Osteoblast (primary cell): ENCODE measurements at places on chromosomes 11 and 22. TPM values are rescaled to one million over a fixed set of nuclear protein-coding genes. Genes with fewer than 3 reads are reported as not detected.

DNA sequence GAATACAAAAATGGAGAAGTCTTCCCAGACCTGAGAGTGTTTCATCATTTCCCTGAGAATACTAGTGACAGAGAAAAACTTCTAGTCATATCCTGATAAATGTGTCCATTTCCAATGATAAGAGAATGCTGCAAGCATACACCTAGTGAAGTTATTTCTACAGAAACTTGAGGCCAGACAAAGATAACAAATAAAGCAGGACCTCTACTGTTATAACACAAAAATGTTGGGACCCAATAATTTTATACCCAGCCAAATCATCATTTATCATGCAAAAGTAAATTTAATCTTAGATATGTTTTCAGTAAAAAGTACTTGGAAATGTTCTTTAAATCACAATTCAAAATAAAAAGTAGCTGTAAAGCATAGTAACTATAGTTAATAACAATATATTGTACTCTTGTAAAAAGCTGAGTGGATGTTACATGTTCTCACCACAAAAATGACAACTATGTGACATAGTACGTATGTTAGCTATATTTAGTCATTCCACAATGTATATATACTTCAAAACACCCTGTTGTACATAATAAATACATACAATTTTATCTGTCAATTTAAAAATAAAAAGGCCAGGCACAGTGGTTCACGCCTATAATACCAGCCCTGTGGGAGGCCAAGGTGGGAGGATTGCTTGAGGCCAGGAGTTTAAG is 12.6 kb downstream of the RRAS2 start:
- H3K4me1 ChIP-seq: peaks cover 4% of the 10 kb centered on the region
- no peak for DNase-seq
- no peak overlapping the region for H3K4me3 ChIP-seq
- no peaks in the 10 kb centered on the region for H3K27me3 ChIP-seq
- no peak overlapping the region for H3K27ac ChIP-seq

- DNase-seq: no peak
- no peaks in the 10 kb centered on the region for H3K27me3 ChIP-seq
- H3K4me1 ChIP-seq: no peaks in the 10 kb centered on the region
- H3K27ac ChIP-seq: no peak overlapping the region
These were observed 359.5 kb downstream of the INSC start for GRCh38 chr11:15473954-15474837.

DNA sequence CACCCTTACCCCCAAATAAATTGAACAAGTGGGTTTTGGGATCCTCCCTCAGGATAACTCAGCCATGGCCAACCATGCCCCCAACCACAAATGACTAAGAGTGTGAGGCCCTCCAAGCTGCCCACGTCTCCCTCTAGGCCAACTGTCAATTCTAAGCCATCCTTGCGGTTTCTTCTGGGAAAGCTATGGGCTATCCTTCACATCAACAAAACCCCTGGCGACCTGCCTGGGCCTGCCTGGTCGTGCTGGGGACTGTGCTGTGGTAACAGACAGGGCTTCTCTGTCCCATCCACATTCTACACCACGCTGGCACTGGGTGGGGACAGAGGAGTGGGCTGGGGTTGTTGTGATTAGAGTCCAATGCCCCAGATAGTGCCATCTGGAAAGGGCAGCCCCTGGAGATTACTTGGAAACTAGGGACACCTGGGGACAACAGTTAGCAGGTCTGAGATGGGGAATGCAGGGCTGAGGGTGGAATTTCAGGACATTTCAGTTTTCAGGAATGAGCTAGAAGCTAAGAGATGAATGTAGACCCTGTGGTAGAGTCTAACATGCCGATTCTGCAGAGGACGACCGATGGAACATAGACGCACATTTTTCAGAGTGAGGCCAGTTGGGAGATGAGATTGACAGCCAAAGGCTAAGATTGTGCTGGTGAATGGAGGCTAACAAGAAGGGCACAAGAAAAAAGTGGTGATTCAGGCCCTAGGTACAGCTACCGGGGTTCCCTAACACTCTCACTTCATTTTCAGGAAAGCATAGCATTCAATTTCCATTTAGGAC is 131.9 kb downstream of the RASSF10 start:
- peak; percentile 50 for DNase-seq
- H3K27ac ChIP-seq: peak overlapping the region; percentile 62
- no peaks in the 10 kb centered on the region for H3K27me3 ChIP-seq

GRCh38 chr22:37912171-37912570 is 6.1 kb downstream of the MICALL1 start:
- no peaks in the 10 kb centered on the region for H3K27me3 ChIP-seq
- peak; percentile 39 for DNase-seq
- H3K4me3 ChIP-seq: no peak overlapping the region
- H3K36me3 ChIP-seq: peaks cover 26% of the 10 kb centered on the region

DNA sequence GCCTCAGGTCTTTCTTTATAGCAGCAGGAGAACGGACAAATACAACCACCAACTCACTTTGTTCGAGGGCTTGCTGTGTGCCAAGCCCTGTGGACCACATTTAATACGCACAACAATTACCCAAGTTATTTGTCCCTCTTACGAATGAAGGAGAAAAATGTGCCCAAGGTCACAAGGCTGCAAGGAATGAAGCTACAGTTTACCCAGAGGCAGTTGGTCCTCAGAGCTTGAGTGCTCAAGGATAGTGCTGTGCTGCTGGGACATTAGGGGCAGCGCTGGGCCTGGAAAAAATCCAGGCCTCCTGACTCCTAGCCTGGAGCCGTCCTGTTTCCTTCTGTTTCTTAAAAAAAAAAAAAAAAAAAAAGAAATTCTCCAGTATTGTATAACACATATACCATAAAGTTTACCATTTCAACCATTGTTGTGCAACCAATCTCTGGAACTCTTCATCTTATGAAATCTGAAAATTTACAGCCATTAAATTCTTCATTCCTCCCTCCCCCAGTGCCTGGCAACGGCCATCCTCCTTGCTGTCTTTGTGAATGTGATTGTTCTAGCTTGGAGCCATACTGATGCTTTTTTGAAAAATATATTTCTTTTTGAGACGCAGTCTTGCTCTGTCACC is 1.0 kb upstream of the C11orf86 start:
- no peak overlapping the region for H3K4me3 ChIP-seq
- DNase-seq: no peak
- no peaks in the 10 kb centered on the region for H3K36me3 ChIP-seq
- H3K27ac ChIP-seq: no peak overlapping the region
- H3K27me3 ChIP-seq: no peaks in the 10 kb centered on the region

DNA sequence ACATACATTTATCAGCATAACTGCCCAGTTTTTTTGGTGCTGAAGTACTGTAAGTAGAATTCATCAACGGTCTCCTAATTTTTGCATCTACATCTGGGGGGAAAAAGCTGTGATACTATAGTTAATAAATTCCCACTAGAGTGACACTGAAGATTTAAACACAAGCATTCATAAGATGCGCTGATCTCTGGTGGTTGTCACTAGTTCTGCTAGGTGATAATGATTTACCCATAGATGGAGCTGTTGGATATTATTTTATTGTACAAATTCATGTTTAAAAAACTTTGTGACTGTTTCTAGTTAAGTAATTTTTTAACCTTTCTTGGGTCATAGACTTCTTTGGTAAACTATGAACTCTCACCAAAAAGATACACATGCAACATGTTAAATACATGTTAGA is 106.6 kb downstream of the EMSY start:
- H3K4me1 ChIP-seq: peaks cover 13% of the 10 kb centered on the region
- peak overlapping the region; percentile 50 for H3K27ac ChIP-seq
- peak; percentile 64 for DNase-seq
- H3K27me3 ChIP-seq: no peaks in the 10 kb centered on the region
- no peak overlapping the region for H3K4me3 ChIP-seq
- peaks cover 3% of the 10 kb centered on the region for H3K36me3 ChIP-seq

DNA sequence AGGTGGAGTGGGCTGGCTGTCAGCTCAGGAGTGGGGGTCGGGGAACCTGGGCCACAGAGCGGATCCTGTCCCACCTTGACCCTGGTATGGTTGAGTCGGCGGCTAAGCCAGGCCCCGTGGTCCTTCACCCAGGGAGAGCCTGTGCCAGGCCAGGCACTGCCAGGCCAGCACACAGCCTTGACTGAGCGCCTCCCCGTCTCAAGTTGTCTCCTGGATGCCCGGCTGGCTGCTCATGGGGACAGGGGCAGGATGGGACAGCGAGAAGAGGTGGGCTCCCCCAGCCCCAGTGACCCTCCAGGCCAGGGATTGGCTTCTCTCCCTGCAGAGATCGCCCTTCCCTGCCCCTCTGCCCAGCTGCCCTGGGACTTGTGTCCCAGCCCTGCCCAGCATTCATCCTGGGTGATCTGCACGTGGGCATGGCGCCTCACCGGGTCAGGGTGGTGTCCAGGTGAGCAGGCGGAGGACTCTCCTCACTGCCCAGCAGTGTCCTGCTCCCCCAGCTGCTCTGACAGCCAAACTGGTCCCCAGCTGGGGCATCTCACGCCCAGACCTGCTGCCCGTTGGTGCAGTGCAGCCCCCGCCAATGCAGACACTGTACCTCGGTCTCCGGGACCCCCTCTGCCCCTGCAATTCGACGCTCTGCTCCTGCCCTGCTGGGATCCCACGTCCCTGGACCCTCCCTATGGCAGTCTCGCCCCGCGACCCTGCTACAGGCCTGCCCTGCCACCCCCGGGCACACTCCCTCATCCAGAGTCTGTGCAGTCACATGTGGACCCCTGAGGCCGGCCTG is 28.8 kb upstream of the CCDC188 start:
- DNase-seq: no peak
- no peak overlapping the region for H3K27ac ChIP-seq
- no peak overlapping the region for H3K4me3 ChIP-seq
- H3K36me3 ChIP-seq: no peaks in the 10 kb centered on the region

DNA sequence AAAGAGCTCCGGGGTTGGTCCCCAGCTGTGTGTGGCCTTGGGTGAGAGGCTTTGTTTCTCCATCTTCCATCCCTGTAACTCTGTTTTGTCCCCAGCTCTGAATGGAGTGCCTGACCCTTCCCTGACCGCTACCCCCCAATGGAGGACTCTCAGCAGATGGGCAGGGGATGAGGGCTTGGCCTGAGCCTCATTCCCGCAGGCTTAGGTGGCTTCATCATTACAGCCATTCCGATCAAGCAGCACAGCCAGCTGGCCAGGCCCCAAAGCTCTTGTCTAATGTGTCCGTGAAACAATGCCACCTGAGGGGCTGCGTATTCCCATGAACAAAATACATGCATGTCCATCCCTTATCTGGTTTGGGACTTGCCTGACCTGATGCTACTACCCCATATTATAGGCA is 3.9 kb upstream of the CDC42EP2 start:
- peak; percentile 29 for DNase-seq
- H3K4me1 ChIP-seq: peaks cover 37% of the 10 kb centered on the region
- H3K27ac ChIP-seq: peak overlapping the region; percentile 74
- no peak overlapping the region for H3K4me3 ChIP-seq

DNA sequence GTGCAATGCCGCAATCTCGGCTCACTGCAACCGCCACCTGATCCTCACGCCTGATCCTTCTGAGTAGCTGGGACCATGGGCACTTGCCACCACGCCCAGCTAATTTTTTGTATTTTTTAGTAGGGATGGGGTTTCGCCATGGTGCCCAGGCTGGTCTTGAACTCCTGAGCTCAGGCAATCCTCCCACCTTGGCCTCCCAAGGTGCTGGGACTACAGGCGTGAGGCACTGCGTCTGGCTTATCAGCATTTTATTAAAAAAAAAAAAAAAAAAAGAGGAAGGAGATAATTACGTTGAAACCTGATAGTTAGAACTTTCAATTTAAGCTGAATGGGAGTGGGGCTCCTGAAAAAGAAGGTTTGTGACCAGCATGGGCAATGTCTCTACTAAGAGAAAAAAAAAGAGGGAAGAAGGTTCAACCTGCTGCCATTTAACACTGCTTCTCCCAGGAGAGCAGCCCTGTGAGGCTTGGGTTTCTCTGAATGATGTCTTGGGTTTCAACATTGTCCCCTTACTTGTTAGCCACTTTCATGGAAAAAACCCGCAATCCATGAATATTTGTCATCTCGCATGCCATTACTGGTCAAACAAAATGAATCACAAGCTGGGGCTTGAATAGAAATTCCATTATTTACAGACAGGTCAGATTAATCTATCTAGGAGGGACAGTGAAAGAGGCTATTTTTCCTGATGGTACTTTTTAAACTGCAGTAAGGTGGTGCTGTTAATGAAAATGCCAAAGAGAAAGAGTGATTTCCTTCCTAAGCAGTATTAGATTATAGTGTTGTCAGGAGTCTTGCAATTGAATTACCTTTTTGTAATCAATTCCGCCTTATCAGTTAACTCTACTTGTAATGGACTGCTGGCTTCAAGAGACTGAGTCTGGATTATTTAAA is 72.5 kb downstream of the PACS1 start:
- H3K36me3 ChIP-seq: no peaks in the 10 kb centered on the region
- H3K4me1 ChIP-seq: peaks cover 19% of the 10 kb centered on the region
- peak; percentile 31 for DNase-seq
- no peak overlapping the region for H3K4me3 ChIP-seq
- H3K27ac ChIP-seq: no peak overlapping the region

GRCh38 chr11:10387206-10388083 is 67.6 kb upstream of the AMPD3 start:
- H3K27me3 ChIP-seq: no peaks in the 10 kb centered on the region
- H3K27ac ChIP-seq: peak overlapping the region; percentile 82
- no peak overlapping the region for H3K4me3 ChIP-seq
- no peaks in the 10 kb centered on the region for H3K36me3 ChIP-seq
- no peak for DNase-seq

- no peaks in the 10 kb centered on the region for H3K4me1 ChIP-seq
- no peak overlapping the region for H3K4me3 ChIP-seq
- no peak overlapping the region for H3K27ac ChIP-seq
- no peaks in the 10 kb centered on the region for H3K36me3 ChIP-seq
- no peaks in the 10 kb centered on the region for H3K27me3 ChIP-seq
- DNase-seq: peak; percentile 54
These were observed 826.3 kb downstream of the DLG2 start for GRCh38 chr11:84800755-84801346.

DNA sequence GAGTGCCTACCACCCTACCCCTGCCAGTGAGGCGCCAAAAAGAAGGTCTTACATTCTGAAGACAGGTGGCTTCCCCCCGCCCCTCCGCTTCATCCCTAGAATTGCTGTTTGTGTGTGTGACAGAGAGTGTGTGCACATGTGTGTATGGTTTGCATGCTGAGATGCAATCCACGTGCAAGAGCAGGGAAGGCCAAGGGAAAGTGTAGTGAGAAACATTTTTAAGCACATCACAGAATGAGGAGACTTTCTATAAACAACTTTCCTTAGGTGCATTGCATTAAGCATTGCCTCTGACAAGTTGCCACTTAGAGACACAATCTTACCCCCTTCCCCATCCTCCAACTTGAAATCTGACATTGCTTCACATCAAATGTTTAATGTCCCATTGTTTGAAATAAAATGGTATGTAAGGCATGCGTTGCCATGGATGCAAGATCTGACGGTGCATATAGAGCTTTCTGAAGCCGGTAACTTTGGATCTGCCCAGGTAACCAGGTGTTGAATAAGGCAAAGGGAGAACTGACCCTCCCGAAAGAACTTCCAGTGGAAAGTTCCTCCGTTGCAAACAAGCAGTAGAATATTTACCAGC is 21.4 kb downstream of the FJX1 start:
- H3K4me1 ChIP-seq: peaks cover 8% of the 10 kb centered on the region
- no peaks in the 10 kb centered on the region for H3K36me3 ChIP-seq
- peaks cover 9% of the 10 kb centered on the region for H3K27me3 ChIP-seq
- no peak overlapping the region for H3K4me3 ChIP-seq
- DNase-seq: no peak
- H3K27ac ChIP-seq: no peak overlapping the region

Gene SERPING1
- total RNA-seq: 31.5 and 47.7 TPM in 2 replicates
